ENCODE measurements at places on chromosomes 5 and 9. TPM values are rescaled to one million over a fixed set of nuclear protein-coding genes. Genes with fewer than 3 reads are reported as not detected.

DNA sequence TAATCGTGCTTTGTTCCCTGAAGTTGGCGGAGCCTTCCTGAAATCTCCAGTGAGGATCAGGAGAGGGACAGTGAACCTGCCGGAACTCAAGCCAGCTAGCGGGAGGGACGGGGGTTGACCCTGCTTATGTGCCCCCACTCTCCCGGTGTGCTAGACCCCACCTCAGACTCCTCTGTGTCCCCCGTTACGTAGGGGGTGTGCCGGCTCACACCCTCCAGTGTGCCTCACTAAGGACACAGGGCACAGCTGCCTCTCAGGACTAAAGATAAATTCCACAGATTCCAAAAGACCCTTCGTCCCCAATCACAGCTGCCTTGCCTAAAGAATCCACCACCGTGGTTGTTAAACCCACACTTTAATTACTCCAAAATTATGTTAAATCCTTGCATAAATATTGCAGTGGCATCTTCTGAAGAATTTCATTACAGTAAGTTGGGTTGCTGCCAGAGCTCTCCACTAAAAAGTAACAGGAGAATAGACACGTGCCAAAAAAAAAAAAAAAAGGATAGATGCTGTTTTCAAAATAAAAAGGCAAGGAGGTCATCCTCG is 73.7 kb downstream of the GTF3C4 start:
- no peak for DNase-seq

DNA sequence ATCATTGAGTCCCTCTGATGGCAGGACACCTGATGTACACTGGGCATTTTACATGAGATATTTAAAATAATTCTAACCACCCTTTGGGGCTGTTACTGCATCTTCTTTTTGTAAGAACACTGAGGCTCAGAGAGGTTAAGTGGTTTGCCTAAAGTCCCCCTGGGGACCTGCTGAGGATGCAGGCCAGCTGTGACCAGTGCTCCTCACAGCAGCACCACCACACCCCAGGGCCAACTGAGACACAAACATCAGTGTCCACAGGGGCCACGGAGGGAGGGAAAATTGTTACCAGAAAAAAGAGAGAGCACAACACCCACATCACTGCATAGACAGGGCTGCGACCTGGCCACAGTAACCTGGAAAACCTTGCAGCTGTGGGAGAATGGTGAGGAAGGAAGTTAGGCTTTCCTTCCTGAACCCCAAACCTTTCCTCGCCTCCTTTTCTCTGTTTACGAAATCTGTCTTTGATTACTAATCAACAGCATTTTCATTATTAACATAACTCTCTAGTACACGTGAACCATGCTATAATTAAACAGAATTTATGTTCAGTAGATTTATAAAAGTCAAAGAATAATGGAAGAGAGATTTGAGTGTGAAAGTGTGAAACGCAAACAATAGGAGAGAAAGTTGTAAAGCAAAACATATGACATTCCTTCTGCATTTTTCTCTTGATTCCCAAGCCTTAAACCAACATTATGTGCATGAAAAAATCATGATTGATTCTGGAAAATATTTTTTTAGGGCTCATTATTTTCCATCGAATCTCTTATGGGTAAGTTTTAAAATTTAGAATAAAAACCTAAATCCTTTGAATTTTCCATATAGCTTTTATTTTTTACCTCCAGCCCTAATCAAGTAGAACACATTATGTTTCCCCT is 228.1 kb upstream of the DAPK1 start:
- no peak for DNase-seq

DNA sequence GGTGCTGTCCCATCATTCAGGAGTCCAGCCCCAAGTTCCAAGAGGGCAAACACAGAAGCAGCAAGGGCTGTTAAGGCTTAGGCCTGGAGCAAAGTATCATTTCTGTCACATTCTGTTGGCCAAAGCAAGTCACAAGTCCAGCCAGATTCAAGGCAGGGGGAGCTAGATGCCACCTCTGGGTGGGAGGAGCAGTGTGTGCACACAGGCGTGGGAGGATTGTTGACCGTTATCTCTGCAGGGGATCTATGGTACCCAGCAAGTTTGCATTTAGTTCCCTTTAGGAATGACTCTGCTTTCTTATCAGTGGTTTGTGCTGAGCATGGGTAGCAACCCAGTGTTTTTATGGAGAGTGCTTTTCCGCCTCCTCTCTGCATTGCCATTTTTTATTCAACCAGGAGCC is 278.9 kb downstream of the NR3C1 start:
- no peak for DNase-seq

- DNase-seq: no peak
Measured at GRCh38 chr5:517535-518100, 6.6 kb downstream of the SLC9A3 start.

- DNase-seq: peak; percentile 61
Measured at GRCh38 chr9:126722922-126723806, 81.7 kb upstream of the ZBTB43 start.

DNA sequence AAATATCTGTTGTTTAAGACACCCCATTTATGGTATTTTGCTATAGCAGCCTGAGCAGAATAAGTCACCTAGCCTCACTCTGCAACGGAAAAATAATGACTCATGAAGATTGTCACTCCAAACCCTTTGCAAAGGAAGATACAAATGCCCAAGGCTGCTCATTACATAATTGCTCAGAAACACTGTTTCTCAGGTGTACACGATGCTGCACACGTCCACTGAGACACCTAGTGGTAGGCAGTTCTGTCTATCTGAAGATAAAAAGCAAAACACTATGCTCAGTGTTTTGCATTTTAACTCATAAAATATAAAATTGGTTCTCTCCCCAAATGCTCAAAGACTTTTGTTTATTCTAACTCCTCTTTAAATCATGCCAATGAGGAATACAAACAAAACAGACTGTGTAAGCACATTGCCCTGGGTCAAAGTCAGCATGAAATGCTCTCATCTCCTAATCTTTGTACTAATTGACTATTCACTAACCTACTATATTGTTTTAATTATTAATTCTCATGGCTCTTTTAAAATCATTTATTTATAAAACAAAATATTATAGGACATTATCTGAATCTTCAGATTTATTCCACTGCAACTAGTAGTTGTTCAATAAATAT is 7.7 kb upstream of the TSLP start:
- no peak for DNase-seq

Gene PCDHGA3
- 2.9 TPM for total RNA-seq

Gene PPP2R2B
- total RNA-seq: 25.9 TPM

Measured in ureter (tissue), 1 donor.